ENCODE measurements at places on chromosomes 5 and 9.

GRCh38 chr5:123235781-123236180 is 146.7 kb downstream of the PRDM6 start:
- DNase-seq = no peak

DNA sequence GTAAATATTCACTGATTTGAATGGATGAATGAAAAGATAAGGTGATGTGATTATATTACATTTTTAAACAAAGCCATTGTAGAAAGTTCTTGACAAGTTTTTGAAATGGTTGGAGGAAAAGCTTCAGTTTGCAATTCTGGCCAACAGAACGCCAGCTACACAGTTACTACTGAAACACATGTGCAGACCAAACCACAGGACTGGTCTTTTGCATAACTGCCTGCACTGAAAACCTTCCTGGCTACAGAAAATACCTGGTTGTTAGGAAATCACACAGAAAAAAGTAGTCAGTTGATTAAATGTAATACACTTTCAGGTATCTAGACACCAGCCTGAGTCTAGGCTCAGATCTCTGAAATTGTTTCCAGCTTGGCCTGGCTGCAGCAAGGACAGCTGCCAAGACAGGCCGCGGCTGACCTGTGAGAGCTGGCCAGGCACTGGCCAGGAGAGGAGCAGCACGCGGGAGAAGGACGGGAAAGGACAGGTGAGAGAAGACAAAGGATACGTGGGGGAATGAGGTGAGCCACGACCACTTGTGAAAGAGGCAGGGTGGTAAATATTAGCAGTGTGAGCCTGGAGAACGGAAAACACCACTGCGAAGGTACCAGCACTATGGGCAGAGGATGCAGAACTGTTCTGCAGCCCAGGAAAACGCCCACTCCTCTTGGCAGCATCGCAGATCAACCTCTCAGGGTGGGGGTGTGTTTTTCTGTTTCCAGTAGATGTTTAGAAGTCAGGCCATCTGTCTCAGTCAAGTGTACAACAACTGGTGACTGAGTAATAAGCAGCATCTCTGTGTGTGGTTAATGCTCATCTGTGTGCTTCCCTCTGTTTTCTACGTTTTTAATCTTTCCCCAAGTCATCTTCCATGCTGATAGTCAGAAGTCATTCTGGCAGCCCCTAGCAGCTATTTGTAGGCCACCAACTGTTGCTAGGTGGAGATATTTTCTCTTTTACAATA is 137.4 kb downstream of the SCAMP1 start:
- peak; percentile 62 for DNase-seq

GRCh38 chr9:85079349-85079748 is 409.8 kb downstream of the NTRK2 start:
- DNase-seq = no peak

- peak; percentile 53 for DNase-seq
Observed at GRCh38 chr9:121895818-121896544, 197.1 kb downstream of the TTLL11 start.

GRCh38 chr5:173757403-173758209 is 130.5 kb upstream of the CPEB4 start:
- DNase-seq = no peak

GRCh38 chr5:135447298-135447929 is at the start of gene DCANP1:
Gene DCANP1 (minus strand): TSS chr5:135447348. CDS start chr5:135447108, 240 bp downstream.
- DNase-seq = no peak

DNA sequence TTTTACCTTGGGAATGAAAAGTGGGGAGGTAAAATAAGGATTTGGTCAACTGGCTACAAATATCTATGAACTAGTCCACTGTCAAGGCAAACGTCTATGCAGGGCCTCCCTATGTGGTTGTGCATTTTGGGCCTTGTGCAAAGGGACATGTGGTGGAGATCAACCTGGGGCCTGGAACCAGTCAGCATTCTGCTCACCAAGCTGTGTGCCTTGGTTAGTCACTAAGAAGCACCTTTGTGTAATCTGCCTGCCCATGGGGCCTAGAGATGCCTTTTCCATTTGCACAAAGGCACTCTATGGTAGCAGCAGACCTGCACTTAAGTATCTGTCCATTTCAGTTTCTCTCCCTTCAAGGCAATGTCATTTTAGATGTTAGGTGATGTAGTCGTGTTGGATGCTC is 184.0 kb downstream of the GNAQ start:
- DNase-seq = no peak

DNA sequence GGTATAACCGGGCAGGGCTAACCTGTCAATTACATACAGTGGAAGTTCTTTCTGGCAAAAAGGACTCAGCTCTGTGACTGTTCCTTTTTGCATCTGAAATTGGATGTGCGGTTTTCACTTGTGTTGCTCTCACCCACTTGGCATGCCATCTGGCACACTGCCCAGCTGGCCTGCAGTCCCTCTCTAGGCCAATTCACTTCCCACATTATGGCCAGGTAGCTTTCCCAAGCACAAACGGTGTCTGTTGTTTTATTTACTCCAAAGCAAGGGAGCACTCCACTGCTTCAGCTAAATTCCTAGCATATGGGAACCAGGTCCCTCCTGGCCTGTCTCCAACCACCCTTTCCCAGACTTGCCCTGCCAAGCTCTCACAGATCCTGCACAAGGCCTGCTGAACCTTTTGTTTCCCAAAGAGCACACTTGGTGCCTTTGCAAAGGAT is 132.5 kb downstream of the SEMA6A start:
- peak; percentile 76 for DNase-seq

GRCh38 chr9:98536542-98537173 is 172.1 kb downstream of the GABBR2 start:
- no peak for DNase-seq

GRCh38 chr9:72315089-72315509 is 49.9 kb downstream of the ZFAND5 start:
- peak; percentile 63 for DNase-seq

DNA sequence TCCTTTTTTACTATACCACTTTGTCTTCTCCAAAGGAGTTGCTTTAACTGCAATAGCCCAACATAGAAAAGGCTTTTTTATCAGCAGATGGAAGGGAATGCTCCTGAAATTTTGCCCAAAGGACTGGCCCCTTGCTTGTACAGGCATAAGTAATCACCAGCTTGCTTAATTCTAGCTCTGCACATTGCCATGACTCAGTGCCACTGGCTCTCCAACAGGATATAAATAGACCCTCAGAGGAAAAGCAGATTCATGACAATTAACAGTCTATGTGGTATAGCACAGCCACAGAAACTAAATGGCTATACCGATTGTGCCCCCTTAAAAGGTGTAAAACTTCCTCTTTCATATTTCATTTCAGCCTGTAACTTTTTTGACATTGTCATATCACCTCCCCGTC is 227.0 kb downstream of the ZNF608 start:
- no peak for DNase-seq

DNA sequence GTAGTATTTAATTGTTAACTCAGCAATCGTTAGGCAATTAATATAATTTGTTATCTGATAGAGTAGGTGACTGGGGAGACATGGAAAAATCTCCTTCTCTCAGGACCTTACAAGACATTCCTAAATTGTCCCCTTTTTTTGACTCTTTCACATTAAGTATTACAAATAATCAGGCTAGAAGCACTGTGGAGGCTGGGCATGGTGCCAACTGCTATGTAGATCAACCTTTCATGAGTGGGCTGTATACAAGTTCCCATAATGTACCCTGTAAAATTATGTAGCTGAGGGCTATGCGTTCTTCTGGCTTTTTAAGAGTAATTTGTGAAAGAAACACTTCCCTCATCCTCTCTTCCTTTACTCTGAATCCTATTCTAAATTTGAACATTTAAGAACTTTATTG is 140.2 kb downstream of the NFIB start:
- peak; percentile 41 for DNase-seq

DNA sequence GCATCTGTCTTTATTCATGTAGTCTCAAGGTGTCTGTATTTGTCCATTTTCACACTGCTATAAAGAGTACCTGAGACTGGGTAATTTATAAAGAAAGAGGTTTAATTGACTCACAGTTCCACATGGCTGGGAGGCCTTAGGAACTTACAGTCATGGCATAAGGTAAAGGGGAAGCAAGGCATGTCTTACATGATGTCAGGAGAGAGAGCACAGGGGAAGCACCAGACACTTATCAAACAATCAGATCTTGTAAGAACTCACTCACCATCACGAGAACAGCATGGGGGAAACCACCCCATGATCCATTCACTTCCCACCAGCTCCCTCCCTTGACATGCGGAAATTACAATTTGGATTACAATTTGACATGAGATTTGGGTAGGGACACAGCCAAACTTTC is 44.2 kb downstream of the NLN start:
- DNase-seq = no peak

- DNase-seq = no peak
Observed at GRCh38 chr9:68731857-68732256, 26.8 kb downstream of the PIP5K1B start.

- no peak for DNase-seq
Observed at GRCh38 chr9:135127718-135128670, 40.5 kb downstream of the OLFM1 start.

DNA sequence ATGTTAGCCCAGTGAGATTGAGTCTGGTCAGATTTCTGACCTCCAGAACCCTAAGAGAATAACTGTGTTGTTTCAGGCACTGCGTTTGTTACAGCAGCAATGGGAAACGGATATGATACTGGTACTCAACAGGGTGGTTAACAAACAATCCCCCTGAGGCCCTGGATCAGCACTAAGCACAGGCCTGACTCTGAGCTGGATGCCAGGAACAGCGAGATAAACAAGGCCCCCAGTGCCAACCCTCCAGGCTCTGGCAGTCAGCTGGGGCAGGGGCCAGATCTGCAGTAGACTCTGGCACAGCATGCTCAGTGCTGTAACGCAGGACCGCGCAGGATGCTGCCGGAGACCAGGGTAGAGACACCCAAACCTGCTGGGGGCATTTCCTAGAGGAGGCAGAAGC is 22.1 kb downstream of the CPLX2 start:
- peak; percentile 75 for DNase-seq

GRCh38 chr5:64612344-64612961 is 77.8 kb upstream of the SHISAL2B start:
- DNase-seq = no peak

GRCh38 chr5:58263296-58263695 is 196.6 kb downstream of the PLK2 start:
- no peak for DNase-seq

DNA sequence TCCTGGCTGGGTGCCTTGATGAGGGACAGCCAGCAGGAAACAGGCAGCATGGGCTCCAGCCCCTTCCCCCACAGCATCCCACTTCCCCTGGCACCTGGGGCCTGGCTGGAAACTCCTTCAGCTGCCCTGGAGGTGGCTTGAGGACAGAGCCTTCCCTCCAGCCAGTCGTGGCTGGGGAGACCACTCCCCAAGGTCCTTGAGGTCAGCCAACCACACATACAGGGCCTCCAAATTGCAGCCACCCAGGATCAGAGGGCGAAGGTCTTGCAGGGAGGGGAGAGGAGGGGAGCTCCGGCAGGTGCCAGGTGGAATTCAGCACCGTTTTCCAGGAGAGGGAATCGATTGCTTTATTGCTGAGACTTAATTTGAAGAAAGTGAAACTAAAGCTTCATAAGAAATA is 280.4 kb downstream of the PBX3 start:
- peak; percentile 7 for DNase-seq

Measured in left ventricle myocardium superior (tissue), 1 donor.